ENCODE measurements at places on chromosomes 12 and 14.

DNA sequence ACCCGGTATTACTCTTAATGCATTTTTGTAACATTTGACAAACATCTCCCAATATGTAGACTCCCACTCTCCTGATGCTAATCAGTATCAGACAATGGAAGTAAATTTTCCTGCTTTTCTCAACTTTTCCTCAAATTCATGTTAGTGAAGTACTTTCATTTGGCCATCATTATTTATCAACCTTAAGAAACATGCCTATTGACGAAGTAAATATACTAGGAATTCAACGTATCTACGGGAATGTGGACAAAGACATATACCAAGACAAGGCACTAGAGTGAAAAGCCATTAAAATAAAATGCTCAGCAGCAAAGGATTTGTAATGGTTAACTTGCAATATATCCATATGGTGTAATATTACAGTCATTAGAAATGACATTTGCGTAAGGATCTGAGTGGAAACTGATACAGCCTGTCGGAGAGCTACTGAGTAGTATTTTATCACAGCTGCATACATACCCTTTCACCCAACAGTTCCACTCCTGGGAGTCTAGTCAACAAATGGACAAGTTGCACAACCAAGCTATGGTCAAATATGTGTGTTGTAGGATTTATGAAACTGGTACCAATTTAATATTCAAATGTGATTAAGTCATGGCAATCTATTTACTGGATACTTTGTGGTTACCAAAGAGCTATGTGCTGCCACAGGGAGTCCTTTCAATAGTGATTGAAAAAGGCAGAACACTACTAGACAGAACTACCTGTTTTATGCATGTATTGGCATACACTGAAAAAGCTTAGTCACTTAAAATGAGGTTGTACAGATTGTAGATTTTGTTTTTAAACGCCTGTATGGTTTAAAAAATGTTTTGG lies 26.5 kb downstream of the NUDT4 start:
- no peak for DNase-seq

DNA sequence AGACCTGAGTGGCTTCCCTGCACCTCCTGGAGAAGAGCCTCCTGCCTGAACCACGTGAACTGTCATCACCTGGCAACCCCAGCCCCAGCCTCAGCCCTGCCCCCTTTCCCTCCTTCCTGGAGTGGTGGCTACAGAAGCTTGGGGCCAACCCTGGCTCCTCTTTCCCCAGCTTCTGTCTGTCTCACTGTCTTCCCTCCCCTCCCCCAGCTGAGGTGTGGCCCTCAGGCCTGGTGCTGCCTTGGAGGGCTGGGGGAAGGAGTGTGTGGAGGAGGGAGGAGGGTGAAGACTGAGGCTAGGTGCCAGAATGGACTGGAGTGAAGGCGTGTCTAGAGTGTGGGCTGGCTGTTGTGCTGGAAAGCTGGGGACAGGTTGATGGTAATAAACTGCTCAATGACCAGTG lies 9.7 kb downstream of the NFATC4 start:
- no peak for DNase-seq

DNA sequence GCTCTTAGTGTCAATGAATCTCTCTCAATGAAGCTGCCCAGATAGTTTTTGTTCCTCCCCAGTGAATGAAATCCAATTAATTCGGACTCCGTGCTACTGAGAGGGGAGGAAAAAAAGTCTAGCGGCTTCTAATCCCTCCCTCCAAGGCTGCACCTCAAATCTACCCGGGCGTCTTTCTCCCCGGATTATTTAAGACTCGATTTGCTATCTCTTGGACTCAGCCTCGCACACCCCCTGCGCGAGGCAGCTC lies 134 bp downstream of the DUSP6 start:
- DNase-seq: no peak

DNA sequence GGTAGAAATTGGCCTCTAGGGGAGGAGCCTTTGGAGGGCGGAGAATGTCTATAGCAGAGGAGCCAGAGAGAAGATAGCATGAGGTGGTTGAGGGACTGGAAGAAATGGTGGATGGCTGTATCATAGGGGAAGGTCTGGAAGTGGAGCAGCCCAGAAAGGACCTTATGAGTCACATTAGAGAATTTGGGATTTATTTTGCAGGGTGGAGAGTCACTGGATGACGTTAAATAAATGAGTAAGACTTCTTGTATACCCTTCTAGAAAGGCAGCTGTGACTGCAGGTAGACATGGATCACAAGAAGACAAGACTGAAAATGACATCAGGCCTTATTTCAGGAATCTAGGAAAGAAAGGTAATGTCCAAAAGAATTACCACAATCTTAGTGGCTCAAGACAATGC lies 208.2 kb upstream of the TMTC1 start:
- no peak for DNase-seq

- no peak for DNase-seq
These were observed 556.9 kb downstream of the SLC16A7 start for GRCh38 chr12:60152756-60153155.

GRCh38 chr14:54786838-54787237 lies 115.8 kb downstream of the GCH1 start:
- DNase-seq: no peak

DNA sequence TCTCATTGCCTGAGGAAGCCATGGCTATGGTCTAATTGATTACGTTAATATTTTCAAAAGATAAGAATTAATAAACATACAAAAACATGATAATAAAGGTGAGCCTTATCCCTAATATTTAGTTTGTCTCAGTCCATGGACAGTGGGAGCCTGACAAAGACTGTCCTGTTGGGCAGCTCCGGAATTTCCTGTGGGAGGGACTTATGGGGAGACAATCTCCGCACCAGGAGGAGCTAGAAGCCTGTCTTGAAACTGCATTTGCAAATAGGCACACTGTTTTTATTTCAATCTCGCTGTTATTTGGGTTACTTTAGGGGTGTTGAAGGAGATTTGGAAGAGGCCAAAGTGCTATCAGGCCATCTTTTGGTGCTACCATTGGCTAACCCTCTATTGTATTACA lies 50.8 kb upstream of the ZDHHC17 start:
- no peak for DNase-seq

- DNase-seq: no peak
These were observed 98.4 kb downstream of the LGMN start for GRCh38 chr14:92649934-92650545.

DNA sequence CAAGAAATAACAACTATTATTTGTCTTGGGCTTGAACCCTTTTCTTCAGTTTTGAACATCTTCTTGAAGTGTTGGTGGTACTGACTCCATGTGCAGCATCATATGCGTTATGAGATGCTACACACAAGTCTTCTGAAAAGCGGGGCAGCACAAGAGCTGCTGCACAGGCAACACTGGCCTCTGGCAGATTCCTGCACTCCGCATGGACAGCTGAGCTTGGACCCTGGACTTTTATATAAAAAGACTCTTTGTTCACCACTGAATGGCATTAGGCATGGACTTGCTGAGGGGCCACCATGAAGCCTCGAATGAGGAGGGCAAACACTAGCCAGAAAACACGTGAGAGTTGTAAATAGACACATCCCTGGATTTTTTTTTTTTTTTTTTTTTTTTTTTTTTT lies 210.8 kb upstream of the NPAS3 start:
- no peak for DNase-seq

GRCh38 chr12:25789541-25789944 lies 168.9 kb upstream of the RASSF8 start:
- DNase-seq: no peak

GRCh38 chr12:64001439-64001838 lies 156.9 kb downstream of the SRGAP1 start:
- DNase-seq: no peak

DNA sequence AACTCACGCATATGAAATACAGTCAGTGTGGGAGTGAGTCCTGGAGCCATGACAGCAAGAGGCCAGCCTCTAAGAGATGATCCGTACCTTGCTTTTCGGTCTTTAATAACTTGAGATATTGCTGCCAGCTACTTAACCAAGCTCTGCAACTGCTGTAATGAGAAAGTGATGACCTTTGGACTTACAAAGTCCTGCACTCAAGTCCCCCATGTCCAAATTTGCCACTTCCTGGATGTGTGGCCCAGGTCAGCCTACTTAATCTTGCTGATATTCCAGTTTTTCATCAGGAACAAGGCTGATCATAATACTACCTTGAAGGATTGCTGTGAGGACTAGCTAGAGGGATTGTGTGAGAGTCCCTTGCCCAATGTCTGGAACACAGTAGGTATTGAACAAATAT lies 33.8 kb upstream of the DUSP6 start:
- DNase-seq: no peak

DNA sequence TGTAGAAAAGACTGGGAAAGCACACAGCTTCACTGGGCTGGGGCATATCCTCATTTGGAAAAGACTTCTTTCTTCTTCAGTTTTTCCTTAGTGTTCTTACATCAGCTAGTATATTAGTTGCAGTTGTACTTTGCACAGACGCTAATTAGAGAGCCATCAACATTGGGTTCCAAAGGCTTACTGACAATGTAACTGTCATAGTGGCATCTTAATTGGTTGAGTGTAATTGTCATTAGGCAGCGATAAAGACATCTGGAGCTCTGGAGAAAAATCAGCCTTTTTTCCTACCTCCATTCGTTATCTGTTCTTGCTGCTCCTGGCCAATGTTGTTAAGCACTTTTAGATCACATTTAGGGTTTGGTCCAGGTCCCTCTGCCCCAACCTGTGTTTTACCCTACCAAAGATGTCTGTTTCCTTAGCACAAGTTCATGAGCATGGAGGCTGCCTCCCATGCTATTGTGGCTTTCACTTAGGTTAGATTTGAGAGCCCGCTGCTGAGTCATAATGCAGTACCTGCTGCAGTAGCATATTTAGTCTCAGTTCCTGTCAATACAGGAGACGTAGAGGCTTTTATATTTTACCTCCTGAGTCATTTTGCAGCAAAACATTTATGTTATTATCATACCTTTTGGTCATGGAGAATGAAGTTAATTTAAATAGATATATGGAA lies 49.2 kb downstream of the FBXW8 start:
- DNase-seq: no peak

DNA sequence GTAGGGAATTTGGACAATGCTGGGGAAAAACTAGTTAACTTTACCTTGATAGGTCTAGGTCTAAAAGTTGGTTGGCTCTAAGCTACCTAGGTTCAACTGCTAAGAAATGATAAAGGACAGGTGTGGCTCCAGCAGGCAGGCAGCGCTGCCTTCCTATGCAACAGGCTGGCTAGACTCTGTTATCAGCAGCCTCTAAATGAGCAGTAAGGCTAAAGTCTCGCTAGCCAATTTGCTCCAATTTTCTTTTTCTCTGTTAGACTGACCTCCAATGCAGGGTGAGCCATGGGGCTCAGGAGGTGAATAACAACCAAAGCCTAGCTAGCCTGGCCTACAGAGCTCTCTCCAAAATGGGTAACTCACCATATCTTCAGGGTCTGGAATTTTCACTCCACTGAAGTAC lies 26.5 kb downstream of the DMAC2L start:
- no peak for DNase-seq

GRCh38 chr14:102046337-102047278 lies 40.2 kb downstream of the HSP90AA1 start:
- no peak for DNase-seq

GRCh38 chr12:1932264-1932777 lies 13.9 kb upstream of the CACNA2D4 start:
- DNase-seq: no peak

- DNase-seq: no peak
These were observed 22.2 kb upstream of the PLEKHG3 start for GRCh38 chr14:64681796-64682710.

- no peak for DNase-seq
These were observed 23.6 kb downstream of the DAD1 start for GRCh38 chr14:22565391-22565945.

DNA sequence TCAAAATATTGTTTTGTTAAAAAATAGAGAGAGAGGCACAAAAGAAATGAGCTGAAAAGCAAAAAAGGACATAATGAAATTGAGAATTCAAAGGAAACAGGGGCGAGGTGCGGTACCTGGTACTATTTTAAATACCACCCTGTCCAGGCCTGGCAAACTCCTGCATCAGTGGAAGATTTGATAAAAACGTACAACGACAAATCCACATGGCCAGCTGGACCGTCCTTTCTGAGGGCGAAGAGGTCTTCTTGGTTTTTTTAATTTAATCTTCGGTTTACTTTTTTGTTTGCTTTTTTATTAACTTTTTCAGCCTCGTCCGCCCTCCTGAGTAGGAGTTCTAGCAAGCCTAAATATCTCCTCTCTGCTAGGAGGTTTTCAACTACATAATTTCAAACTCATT lies 11.9 kb downstream of the BCL11B start:
- no peak for DNase-seq

DNA sequence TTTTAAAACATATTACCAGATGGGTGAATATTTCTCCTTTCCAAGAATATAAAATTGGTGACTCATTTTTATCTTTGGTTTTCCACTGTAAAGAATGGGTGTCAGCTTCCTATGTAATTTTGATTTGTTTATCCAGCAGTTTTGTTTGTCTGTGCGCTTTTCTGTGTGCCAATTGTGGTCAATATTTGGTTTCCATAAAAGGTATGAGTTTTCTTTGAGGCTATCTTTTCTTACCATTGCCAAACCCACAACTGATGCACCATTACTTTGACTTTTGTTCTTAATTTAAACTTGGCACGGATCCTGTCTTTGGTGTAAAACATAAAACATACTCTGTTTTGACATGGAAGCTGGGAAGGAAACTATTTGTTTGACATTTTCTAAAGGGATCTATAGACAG lies 78.8 kb upstream of the NAV3 start:
- no peak for DNase-seq

- DNase-seq: no peak
These were observed 362 bp upstream of the TSFM start for GRCh38 chr12:57782243-57782607.

- no peak for DNase-seq
These were observed 19.1 kb upstream of the DGLUCY start for GRCh38 chr14:91094772-91095171.

GRCh38 chr12:54463484-54463883 lies 9.9 kb downstream of the GTSF1 start:
- DNase-seq: no peak

GRCh38 chr12:88247241-88247643 lies 105.1 kb downstream of the TMTC3 start:
- no peak for DNase-seq

- DNase-seq: no peak
These were observed 152.0 kb downstream of the NDUFA12 start for GRCh38 chr12:94851396-94852028.

- DNase-seq: no peak
These were observed 16.3 kb upstream of the NAV3 start for GRCh38 chr12:77814386-77814785.

- DNase-seq: no peak
These were observed 87.9 kb downstream of the ALX1 start for GRCh38 chr12:85367936-85368335.

DNA sequence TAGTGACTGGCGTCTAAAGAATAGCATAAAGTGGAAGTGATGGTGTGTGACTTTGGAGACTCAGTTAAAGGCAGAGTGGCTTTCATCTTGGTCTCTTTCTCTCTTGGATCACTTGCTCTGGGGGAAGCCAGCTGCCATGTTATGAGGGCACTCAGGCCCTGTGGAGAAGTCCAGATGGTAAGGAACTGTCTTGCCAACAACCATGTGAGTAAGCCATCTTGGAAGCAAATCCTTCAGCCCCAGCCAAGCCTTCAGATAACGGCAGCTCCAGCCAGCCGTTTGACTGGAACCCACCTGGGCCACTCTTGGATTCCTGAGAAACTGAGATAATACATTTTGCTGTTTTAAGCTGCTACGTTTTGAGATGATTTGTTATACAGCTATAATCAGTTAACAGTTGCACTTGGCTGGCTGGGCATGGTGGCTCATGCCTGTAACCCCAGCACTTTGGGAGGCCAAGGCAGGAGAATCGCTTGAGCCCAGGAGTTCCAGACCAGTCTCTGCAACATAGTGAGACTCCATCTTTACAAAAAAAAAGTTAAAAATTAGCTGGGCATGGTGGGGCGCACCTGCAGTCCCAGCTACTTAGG lies 7.7 kb upstream of the LRRC23 start:
- no peak for DNase-seq

GRCh38 chr12:77914081-77914488 lies 83.4 kb downstream of the NAV3 start:
- no peak for DNase-seq

Data from NCI-H1417 treated with DMSO at 0.1 percent for 48 hours (cell line).